ENCODE measurements at places on chromosomes 12 and 14.

DNA sequence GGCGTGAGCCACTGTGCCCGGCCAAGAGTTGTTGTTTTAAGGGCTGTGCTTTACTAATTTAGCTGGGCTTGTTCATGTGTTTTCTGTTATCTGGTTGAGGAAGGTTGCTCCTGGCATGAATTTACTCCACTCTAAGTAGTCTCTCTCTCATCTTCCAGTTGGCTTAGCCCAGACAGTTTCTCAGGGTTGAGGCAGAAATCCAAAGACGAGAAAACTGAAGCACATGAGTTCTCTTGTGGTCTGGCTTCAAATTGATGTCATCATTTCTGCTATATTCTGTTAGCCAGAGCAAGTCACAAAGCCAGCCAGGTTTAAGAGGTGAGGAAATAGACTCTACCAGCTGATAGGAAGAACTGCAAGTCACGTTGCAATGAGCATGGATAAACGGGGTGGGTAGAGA lies 57.9 kb downstream of the E2F7 start:
- DNase-seq: peak; percentile 9

DNA sequence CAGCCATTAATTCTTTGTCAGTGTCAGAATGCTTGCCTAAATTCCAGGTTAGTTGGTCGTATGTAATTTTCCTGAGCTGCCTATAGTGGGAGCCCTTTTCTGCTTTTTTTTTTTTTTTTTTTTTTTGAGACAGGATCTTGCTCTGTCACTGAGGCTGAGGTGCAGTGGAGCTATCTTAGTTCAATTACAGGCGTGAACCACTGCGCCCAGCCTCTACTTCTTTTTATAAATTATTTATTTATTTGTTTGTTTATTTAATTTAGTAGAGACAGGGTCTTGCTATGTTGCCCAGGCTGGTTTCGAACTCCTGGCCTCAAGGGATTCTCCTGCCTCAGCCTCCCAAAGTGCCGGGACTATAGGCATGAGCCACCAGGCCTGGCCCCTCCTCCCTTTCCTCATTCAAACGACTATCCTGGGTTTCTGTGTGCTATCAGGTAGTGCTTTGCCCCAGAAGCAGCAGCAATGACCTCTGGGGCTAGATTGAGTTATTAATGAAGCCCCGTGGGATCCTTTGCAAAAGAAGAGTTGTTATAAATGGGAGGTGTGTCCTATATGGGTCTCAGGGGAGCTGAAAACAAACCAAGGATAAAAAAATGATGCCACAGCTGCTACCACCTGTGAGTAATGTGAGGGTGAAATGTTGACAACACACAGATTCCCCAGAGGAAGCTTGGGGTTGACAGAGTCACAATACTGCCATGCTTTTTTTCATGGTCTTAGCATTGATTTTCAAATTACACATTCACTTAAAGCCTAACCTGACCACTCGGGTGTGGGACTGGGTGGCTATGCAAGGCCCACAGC lies 34.6 kb upstream of the NFKBIA start:
- peak; percentile 19 for DNase-seq

DNA sequence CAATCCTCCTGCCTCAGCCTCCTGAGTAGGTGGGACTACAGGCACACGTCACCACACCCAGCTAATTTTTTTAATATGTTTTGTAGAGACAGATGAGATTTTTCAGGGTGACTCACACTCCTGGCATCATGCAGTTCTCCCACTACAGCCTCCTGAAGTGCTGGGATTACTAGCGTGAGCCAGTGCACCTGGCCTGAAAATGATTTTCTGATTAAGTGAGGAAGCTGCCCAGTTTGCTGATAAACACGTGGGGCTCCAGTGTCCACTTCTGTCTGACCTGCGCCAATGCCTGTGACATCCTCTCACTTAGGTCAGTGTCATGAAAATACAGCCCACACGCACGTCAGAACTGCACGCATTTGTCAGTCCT lies 37.0 kb upstream of the SFSWAP start:
- no peak for DNase-seq

- DNase-seq: peak; percentile 80
These were observed 9.5 kb upstream of the CSAD start for GRCh38 chr12:53190108-53190729.

DNA sequence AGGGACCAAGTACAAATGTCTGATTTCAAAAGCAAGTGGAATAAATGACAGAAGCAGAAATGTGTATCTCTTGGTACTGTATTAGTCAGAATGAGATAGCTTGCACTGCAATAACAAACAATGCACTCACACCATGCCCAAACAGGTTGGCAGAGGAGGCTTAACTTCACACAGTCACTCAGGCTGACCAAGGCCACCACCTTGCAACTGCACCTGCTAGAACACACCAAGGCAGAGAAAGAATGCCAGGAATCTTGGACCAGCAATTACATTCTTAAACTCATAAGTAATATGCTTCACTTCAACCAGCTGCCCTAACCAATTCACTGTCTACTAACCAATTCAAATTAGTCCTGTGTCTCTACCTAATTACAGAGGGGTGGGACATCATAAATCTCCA lies 378.3 kb downstream of the BCL11B start:
- DNase-seq: no peak

DNA sequence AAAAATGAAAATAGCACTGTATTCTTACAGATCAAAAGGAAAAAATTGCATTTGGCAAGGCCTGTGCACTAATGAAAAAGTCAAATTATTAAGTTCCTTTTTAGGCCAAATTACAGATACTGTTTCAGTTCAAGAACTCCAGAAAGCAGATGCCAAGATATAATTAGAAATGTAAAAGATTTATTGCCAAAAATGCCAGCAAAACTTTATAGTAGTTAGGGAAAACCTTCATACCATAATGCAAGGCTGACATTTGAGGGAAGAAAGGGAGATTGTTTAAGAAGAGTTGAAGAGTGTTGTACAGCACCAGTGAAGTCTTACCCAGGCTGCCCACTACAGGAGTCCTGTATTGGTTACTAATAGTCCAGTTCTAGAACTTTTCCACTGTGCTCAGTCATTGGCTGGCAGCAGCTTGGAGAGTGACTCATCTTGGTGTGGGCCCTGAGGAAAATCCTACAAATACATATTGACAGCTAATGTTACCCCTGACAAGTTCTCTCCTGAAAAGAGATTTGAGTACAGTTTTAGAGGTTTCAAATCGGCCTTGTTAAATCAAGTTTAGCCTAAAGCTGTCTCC lies 600.4 kb downstream of the C12orf50 start:
- no peak for DNase-seq

DNA sequence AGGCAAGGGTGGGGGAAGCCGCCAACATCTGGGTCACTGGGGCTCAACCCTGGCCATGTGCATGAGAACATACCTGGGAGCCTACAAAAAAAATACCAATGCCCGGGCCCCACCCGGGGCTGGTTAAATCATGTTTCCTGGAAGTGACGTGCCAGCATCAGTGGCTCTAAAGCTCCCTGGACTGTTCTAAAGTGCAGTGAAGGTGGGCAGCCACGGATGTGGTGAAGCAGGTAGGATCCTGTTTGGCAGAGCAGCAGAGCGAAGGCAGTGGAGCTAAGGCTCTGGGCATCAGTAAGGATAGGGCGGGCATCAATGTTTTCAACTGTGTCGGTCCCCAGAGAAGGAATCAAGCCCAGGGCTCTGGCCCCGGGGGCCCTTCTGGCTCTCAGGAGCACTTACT lies 525 bp upstream of the GPR68 start:
- DNase-seq: no peak

DNA sequence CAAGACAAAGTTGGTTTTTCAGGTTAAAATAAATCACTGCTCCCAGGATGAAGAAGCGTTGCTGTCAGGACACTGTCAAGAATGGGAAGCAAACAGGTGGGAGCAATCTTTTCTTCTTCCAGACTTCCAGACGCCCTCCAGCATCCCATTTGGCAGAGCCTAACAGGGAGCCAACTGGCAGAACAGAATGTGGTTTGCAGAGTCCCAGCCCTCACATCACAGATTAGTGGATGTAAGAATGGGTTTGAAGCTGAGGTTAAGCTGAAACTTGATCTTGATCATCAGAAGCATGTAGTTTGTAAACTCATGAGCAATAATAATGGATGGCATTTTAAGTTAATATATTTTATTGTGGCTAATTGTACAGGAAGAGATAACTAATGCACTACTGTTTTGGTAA lies 636.4 kb downstream of the SLC6A15 start:
- DNase-seq: no peak

DNA sequence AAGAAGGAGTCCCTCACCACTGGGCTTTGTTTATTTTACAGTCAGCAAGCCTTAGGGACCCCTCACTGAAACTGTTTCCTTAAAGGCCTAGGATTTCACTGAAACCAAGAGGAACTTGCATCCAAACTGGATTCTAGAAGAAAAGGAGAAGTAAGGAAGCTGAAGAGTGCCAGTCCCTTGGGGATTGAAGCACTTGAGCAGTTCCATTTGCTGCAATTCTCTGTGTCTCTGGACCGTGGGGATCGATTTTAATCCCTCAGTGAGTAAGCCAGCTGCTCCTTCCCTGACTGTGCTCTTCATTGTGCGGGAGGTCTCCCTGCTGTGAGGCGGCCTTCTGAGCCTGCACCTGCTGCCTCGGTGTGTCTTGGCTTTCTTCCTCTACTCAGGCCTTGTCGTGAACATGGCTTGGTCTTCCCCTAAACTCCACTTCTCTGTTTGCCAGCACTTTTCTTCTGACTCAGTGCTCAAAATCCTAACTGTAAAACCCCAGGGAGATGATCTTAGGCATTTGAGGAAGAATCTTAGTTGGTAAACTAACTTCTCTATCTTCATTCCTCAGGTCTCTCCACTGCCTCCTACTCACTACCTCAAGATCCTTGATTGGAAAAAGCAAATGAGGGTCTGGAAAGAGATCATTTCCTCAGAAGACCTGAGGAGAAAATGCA lies 132.6 kb downstream of the SLC38A6 start:
- DNase-seq: no peak

- DNase-seq: no peak
These were observed 30.6 kb upstream of the C2CD5 start for GRCh38 chr12:22574921-22575320.

GRCh38 chr14:36626151-36626550 lies 35.5 kb upstream of the PAX9 start:
- DNase-seq: no peak

GRCh38 chr12:93229494-93230325 lies 148.0 kb upstream of the NUDT4 start:
- DNase-seq: peak; percentile 41

GRCh38 chr12:26648066-26648465 lies 184.9 kb downstream of the ITPR2 start:
- DNase-seq: no peak

DNA sequence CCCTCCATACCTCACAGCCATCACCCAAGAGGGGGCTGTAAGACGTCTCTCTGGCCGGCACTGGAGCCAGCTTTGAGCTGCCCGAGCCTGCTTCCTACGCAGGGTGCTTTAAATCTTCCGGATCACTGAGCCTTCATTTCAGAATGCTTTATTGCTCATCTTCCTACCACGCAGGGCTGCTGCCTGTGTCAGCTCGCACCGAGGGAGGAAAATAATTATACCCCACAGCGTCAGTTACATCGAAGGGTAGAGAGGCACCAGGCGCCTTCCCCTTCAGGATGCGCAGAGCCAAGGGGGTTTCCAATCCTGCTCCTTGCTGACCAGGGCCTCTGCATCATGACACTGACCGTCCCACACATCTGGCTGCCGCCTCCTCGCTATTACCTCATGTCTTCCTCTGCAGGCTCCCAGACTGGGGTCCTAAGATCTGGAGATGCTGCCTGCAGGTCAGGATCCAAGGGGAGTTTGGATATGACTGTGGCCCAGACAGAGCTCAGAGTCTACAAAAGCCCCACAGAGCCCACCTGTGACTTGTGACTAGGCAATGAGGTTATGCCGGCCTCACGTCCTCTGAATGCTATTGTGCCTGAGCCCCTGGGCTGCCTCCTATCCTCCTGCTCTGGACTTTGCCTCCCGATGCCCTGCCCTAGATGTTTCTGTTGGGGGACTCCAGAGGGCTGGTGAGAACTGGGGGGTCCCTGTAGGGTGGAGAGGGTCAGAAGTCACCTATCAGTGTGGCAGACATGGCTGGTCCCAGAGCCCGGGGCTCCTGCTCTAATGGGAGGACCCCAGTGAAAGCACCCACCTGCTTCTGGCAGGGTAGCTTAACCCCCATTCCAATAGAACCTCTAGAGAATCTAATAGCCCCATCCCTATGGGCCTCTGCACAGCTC lies 220.3 kb upstream of the RTL1 start:
- DNase-seq: no peak

GRCh38 chr12:92185052-92185451 lies 39.4 kb upstream of the BTG1 start:
- DNase-seq: no peak

DNA sequence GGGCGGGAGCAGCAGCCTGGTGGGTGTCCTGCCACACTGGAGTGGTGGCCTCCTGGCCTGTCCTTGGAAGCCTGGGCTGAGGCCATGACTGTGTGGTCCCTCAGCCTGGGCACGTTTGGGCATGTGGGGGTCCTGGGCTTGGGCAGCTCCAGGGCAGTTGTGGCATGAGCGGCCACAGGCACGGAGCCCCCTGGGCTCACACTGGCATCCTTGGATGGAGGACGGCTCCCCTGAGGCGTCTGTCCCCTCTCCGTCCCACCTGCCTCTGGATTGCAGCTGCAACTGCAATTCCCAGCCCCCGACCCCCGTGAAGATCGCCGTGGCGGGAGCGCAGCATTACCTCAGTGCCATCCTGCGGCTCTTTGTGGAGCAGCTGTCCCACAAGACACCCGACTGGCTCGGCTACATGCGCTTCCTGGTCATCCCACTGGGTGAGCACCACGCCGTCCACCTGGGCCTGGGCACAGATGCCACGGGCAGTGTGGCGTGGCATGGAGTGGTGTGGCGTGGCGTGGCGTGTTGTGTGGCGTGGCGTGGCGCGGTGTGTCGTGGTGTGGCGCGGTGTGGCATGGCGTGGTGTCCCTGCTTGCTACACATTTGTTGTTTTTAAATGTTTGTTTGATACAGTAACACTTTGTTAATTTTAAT lies 15.1 kb upstream of the TEX22 start:
- DNase-seq: no peak

DNA sequence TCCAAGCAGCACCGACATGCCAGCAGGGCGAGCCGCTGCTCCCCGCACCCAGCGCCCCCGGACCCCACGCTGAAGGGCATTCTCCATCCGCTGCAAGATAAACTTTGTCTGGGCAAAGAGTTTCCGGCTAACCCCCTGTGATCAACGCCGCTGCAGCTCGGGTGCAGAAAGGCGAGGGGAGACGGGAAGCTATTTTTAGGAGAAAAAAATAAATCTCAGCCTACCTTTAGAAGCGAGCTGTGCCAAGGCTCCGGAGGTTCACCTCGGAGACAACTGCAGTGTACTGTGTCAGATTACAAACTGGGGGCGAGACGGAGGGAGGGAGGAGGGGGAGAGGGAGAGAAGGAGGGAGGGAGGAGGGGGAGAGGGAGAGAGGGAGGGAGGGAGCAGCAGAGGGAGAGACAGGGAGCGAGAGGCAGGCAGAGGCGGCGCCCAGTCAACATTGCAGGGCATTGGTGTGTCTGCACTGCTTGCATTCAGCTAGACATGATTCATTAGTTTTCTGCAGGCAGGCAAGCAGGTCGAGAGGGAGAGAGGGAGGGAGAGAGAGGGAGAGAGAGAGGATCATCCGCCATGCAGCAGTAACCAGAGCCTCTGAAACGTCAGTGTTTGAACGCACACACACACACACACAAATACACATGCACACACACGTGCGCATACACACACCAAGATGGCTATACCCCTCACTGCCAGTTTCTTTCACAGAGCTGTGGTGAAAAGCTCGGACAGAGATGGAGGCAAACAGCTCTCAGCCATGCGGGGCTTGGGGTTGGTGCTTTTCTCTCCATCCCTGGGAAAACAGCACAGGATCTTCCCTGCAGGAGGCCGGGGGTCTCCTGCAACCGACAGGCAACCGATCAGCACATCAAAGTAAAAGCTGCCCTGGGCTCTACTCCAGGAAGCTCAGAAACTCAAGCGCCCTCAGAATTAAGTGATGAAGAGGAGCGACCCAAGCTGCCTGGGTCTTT lies at the start of gene RIMBP2:
RIMBP2 (minus strand) TSS at position 302 of the 971 bp plus-strand sequence. CDS start 237,286 bp downstream, outside the sequence.
- no peak for DNase-seq

- peak; percentile 97 for DNase-seq
These were observed 112.3 kb upstream of the BCL2L14 start for GRCh38 chr12:11958221-11959091.

Measured in AG08395 (cell line).